ENCODE measurements at places on chromosomes 6 and 20. TPM values are rescaled to one million over a fixed set of nuclear protein-coding genes. Genes with fewer than 3 reads are reported as not detected.

GRCh38 chr6:43040542-43041257 is 13.0 kb downstream of the CUL7 start:
- DNase-seq = no peak

The OPN5 gene
- not detected for total RNA-seq

The GRM1 gene
- total RNA-seq = 0.19 TPM

- peak; percentile 40 for DNase-seq
Observed at GRCh38 chr6:95819939-95820338, 195.8 kb upstream of the FUT9 start.

GRCh38 chr6:64489763-64490162 is 854.2 kb downstream of the PHF3 start:
- DNase-seq = no peak

DNA sequence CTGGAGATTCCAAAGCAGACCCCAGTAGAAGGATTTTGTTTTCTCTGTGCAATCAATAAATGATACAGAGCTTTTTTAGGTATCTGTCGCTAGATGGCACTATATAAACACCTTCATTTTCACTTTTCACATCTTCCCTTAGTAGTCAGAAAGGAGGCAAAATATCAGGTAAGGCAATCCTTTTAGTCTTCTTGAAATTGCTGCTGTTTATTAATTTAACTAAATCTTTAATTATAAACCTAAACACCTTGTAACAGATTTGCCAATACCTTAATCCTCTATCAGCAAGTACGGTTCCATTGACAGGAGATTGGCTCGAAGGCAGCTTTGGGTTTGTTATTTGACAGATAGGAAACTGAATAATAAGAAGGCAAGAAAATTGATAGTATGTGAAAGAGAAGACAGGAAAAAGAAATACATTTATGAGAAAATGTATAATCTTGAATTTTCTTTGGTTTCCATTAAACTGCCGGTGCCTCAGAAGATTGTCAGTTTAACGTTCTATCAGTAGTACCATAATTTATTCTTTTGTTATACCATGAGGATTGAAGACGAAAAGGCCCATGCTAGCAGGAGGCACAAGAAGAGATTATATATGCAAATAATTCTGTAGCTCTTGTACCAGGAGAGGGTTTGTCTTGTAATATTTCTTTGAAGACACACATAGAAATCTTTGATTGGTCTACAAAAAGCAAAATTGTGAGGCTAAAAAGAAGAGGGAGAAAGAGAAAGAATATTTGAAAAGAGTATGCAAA is 23.5 kb upstream of the IBTK start:
- no peak for DNase-seq

DNA sequence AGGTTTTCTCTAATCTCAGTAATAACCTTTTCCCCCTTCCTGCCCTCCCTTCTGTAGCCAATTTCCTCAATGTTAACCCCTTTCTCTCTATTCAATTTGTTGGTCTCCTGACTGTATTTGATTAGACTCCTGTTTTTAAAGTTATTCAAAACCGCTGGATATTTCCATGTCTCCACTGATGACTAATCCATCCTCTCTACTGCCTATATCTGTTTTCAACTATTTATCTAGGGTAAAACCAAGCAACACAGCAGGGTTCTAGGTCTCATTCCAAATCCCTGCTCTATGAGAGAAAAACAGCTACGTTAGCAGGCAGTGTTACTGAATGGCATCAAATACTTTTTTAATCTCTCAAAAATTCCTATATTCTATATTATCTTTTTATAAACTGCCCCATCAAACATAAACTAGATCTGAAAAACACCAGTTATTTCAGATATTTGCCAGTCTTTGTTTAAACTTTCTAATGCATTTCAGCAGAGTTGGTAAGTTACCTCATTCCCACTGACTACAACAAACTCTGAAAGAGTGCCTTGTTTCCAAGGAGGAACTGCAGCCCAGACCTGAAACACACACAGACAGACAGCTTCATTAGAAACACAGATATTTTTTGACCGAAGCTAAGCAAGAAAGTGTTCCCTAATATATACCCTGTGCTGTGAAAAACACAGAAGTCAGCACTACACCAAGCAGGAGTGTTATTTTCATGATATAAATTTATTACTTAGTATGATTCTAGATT is 8.2 kb downstream of the RTN4IP1 start:
- DNase-seq = no peak

DNA sequence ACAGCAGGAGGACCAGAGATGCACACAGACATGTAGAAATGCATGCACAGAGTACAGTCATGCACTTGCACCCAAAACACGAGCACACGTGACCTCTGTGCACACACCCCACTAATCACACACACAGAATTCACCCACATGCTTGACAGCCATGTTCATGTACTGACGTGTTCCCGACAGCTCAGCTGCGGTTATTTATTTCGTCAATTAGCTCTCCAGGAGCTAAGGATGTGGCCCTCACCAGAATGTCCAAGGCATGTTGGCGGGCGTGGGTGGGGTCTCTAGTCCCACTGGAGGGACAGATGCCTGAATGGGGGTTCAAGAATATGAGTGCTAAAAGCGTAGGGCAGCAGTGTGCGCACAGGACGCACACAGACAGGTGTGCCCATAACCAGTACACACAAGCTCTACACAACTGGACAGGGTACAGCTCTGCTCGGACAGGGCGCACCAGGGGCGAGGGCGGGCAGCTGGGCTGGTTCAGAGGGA is 571 bp upstream of the PRPF6 start:
- DNase-seq = no peak

The CASS4 gene
- total RNA-seq = 12.5 TPM

DNA sequence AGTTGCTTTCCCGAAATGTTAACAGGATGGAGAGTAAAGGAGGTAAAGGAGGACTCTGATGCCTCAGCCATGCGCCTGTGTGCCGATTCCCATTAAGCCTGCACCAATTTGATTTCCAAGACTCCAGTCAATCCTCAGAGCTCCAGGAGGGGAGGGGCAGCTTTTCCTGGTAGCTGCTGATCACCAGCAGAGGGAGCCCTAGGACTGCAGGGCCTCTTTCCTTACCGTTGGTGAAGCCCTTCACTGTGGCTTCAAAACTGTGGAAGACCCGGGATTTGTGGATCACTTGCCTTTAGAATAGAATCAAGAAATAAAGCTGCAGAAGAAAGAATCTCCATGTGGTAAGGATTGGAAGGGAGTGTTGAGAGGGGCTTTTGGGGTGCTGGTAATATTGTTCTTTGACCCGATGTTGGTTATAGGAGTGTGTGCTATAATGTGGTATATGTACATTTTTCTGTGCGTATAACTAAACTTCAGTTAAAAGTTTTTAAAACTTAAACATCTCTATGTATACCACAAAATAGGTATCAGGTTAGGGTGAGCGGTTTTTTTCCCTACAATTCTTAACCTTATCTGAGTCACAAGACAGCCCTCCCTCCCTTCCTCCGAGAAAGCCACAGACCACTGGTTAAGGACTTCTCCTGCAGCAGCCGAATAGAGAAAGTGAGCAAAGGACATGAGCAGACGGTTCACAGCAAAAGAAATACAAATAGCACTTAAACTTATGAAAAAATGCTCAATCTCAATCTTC is 6.9 kb upstream of the OSER1 start:
- DNase-seq = peak; percentile 86

DNA sequence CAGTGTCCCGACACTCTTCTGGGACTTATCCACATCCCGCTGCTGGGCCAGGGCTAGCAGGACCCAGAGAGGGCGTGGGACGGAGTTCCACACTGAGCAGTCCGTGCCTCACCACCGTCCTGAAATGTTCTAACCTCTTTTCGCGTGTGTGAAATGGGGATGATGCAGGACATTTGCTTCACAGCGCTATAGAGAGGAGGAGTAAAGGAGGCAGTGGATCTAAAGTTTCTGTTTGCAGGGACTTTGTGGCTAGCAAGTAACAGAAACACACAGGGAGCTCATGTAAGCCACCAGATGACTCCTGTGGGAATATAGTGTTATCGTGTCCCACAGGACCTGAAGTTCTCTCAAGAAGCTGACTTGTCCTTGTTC is 634 bp downstream of the ITPA start:
- DNase-seq = no peak

DNA sequence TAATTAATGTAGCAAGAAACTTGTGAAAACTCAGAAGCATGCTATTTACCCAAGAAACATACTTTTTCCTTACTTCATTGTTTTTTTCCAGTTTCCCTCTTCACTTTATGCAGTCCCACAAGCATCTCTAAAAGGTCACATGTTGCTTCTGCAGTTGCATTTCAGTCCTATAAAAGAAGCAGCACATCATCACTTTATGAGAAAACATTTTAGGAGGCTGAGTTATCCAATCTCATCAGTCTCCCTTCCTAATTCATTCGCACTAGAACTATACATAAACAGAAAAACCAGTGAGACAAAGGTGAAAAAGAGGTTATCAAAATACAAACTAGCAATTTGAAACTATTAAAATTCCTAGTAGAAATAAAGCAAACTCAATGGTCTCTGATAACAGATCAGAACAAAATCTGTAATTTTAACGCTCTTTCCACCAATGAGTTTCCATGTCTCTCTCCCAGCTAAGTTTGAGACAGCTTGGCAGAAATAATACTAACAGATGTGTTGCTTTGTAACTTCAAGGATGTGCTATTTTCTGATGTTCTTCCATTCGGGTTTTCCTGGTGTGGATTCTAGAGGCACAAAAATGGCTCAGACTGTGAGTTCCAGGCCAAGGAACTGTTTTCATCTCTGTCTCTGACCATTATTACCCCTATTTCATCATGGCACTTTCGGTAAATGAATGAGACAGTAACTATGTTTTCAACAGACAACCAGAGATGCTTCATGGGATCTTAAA is 48.4 kb downstream of the ZHX3 start:
- DNase-seq = no peak

The MACROD2 gene
- 3.0 TPM for total RNA-seq

The HLA-F gene
- total RNA-seq = 422 TPM

GRCh38 chr6:4010048-4010447 is 68.9 kb downstream of the FAM217A start:
- no peak for DNase-seq

- DNase-seq = no peak
Observed at GRCh38 chr6:139699911-139700310, 325.5 kb upstream of the CITED2 start.

- no peak for DNase-seq
Observed at GRCh38 chr6:82371799-82372546, 8.4 kb downstream of the TPBG start.

GRCh38 chr6:56263596-56264315 is 16.4 kb upstream of the COL21A1 start:
- no peak for DNase-seq

The ARFGAP1 gene
- total RNA-seq = 105 TPM

DNA sequence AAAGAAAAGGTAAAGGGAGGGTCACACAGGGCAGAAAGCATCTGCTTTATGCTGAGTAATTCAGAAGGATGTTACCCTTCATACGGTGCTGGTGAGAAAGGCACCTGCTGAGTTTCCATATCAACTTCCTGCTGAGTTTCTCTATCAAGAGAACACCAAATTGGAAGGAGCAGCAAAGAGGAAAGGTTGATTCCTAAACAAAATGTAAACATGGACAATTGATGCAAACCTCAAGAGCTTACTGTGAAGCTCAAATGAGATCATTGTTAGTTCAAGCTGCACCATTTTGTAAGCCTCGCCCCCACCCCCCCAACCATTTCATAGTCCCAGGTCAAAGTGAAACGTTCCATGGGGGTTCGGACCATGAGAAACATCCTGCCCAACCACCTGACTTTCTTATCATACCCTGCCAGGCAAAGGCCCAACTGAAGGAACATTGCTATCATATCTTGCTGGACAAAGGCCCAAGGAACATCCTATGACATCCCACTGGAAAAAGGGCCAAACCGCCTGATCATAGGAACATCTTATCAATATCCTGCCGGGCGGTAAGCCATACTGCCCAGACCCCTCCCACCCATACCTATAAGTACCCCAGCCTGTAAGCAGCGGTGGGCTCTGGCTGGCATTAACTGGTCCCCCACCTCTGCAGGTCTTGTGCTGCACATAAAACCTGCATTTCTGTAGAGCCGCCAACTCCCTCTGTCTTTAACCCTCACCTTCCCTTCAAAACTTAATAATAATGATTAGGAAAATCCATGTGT is 171.6 kb downstream of the UBE3D start:
- DNase-seq = no peak

- peak; percentile 87 for DNase-seq
Observed at GRCh38 chr20:48359692-48360341, 468.0 kb downstream of the PREX1 start.

DNA sequence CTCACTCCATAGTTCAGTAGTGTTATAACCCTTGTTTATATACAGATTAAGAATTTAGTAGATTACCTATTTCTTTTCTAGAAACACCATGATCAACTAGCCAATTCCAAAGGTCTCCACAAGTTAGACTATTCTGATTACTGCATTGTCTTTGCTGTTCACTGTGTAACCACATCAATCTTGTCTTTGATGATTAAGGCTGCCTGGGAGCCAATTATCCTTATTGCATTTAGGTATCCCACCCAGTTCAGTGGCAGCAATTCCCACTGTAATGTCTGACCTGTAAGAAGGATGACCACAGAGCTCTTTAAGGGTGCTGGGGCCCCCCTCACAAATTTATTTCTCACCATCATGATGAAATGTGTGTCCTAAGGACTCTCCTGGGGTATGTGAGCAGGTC is 40.2 kb downstream of the PKIB start:
- DNase-seq = no peak

Data from spleen (tissue), 13 donors.